ENCODE measurements at places on chromosomes 2 and 18.

DNA sequence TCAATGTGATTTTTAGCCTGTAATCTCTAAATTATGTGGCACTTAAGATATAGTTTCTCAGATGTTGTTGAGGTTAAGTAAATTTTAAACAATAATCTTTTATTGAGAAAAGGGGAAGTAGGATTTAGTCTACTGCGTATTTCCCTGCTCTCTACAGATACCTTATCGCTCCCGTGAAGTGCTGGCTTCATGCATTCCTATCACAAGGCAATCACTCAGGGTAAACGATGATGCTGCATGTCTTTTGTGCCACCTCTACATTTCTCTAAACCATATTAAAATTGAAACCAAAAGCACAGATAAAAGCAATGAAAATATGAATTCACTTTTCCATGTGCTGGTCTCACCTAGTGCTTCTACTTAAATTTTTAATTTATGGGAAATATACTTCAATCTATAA, 14.4 kb upstream of the RPE start:
- DNase-seq = no peak

GRCh38 chr18:10322004-10322403, 132.4 kb upstream of the APCDD1 start:
- no peak for DNase-seq

GRCh38 chr2:41111836-41112627, 660.1 kb upstream of the SLC8A1 start:
- DNase-seq = no peak

DNA sequence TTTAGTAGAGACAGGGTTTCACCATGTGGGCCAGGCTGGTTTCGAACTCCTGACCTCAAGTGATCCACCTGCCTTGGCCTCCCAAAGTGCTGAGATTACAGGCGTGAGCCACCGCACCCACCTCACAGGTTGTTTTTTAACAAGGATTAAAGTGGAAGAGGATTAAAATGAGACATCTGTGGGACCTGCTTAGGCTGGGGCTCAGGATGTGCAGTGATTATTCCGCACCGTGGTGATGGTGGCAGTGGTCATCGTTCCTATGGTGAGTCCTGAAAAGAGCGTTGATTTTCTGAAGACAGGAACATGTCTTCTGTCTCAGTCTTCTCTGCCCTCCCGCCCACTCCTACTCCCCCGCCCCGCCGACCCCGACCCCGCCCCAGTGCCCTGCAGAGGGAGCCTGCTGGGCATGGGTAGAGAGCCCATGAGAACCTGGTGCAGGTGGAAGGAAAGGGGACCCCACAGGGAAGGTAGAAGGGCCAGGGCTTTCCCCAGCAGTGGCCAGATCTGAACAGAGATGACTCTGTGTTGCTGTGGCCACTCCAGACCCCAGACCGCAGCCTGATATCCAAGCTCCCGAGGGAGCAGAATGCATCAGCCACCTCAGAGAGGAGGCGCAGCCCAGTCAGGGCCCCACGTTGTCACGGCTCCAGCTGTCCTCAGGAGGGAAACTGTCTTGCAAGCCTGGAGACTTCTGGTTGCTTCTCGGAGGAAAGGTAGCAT, 34.5 kb upstream of the FOSL2 start:
- DNase-seq = no peak

DNA sequence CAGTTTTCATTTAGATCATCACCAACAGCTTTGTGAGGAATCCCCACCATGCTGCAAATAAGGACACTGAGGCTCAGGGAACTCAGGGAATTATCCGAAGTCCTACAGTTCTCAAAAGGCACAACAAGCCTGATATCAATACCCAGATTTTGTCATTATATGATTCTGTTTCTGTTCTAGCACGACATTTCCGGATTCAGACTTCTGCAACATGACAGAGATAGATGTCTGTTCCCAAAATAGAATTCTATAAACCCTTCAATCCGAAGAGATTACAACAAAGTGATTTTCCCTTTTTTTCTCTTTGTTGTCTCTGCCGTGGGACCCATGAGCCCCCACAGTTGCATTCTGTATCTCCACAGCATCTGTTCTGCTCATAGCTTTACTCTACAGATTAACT, 72.0 kb downstream of the DOCK10 start:
- no peak for DNase-seq

DNA sequence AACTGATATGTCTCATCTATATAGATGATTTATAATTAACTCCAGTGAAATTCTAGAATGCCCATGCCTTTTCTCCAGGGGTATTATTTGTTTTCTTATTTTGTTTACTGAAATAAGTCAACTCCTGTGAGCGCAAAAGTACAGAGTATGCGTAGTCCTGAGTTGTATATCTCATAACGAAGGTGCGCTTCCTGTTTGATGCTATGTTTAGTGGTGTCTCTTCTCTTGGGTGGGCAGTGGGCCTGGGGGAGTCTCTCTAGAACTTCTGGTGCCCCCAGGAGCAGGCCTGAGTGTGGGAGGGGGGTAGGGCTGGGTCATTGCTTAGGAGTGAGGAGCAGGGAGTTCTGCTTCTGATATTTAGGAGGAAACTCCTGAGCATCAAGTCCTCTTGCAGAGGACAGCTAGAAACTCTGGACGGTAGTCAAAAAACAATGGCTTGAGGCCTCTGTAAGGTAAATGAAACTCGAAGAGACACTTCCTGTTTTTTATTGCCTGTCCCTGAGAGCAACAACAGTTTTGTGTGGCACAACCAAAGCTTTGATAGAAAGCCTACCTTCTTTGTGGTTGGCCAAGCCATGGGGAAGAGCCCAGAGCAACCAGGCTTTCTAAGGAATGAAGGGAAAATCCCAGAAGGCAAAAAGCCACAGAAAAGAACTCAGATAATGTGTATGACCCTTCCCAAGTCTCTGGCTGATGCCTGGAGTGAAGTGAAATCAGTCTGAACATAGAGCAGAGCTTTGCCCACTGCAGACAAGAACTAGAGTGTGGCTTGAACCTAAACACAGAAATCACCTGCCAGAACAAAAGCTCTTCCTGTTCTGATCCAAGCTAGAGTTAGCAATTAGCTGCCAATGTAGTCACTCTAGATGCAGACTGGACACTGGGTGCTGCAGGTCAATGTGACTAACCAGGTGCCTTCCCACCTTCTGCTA, 8.5 kb upstream of the SP140L start:
- DNase-seq = no peak

GRCh38 chr2:159066541-159067156, 98.2 kb downstream of the TANC1 start:
- DNase-seq = no peak

GRCh38 chr2:208645226-208645625, 238.6 kb downstream of the PTH2R start:
- DNase-seq = no peak

GRCh38 chr18:57475903-57476302, 40.7 kb downstream of the ONECUT2 start:
- no peak for DNase-seq

GRCh38 chr18:51490417-51490816, 292.9 kb upstream of the MEX3C start:
- DNase-seq = no peak

DNA sequence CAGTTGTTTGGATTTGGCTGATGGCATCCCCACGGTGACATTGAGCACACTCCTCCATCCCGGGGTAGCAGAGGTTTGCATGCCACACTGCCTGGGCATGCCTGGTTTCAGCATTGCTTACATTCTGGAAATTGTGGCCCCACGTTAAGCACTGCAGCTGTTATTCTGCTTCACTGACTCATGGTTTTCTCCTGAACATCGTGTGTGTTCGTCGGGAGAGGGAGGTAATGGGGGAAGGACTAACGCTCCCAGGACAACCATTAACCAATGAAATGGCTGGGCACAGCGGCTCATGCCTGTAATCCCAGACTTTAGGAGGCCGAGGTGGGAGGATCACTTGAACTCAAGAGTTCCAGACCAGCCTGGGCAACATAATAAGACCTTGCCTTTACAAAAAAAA, 28.2 kb upstream of the YWHAQ start:
- no peak for DNase-seq

DNA sequence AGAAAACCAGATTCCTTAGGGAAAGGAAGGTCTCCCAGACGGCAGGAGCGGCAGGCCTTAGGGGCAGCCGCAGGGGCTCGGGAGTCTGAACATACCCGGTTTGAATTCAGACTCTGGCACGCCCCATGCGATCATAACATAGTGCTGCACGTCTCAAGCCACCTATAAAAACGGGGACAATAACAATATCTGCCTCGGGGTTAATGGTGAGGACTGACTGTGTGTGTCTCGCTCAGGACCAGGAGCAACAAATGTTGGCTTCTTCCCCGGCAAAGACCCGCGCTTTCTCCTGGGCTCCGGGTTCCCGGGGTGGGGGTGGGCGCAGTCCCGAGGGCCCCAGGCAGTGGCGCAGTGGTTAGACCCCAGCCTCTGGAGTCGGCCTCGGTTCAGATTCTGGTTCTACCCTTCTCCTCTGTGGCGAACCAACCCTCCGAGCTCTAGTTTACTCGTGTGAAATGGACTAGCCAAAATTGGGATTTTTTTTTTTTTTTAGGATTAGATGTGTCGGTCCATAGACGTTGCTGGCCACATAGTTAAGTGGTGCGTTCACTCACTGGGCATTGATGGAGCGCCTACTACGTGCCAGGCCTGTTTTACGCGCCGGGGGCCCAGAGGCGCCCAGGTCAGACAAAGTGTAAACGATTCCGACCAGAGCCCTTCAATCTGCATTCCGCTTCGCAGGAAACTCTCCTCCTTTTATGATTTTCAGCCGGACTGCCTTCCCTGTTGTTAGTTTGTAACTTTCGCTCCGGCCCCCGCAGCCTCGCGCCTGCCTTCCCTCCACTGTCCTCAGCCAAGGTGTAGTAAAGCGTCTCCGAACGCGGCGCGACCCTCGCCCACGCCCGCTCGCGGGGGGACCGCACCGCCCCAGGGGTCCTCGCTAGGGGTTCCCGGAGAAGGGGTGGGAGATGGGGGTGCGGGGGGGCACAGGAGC, 820 bp upstream of the SH3BP4 start:
- DNase-seq = no peak

DNA sequence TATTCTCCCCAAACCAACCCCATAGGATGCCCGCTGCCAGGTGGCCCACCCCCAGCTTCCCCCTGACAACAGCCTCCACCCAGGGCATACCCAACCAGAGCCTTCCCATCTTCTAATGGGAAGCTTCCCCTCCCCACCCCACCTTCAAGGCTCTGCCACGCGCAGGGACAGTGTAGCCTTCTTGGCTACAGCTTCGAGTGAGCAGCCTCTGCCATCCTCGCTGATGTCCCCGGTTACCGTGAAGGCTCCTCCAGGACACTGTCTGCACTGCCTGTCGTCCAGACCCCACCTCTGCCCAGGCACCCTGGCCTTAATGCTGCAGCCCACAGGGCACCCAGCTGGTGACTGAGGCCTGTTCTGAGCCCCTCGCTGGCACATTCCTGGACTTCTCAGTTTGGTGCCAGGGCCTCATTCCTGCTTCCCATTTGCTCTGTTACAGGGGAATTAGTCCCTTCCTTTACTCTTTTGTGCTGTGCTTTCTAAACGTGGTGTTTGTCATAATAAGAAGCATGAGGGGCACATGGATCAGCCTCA, 13.0 kb upstream of the ADNP2 start:
- DNase-seq = no peak

GRCh38 chr18:58609536-58609993, 19.3 kb downstream of the ALPK2 start:
- no peak for DNase-seq

DNA sequence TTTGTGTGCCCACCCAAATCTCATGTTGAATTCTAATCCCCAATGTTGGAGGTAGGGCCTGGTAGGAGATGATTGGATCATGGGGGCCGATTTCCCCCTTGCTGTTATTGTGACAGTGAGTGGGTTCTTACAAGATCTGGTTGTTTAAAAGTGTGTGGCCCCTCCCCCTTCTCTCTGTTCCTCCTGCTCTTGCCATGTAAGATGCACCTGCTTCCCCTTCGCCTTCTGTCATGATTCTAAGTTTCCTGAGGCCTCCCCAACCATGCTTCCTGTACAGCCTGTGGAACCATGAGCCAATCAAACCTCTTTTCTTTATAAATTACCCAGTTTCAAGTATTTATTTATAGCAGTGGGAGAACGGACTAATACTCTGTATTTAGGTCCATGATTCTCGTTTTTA, 588.1 kb downstream of the DCDC2C start:
- DNase-seq = no peak

DNA sequence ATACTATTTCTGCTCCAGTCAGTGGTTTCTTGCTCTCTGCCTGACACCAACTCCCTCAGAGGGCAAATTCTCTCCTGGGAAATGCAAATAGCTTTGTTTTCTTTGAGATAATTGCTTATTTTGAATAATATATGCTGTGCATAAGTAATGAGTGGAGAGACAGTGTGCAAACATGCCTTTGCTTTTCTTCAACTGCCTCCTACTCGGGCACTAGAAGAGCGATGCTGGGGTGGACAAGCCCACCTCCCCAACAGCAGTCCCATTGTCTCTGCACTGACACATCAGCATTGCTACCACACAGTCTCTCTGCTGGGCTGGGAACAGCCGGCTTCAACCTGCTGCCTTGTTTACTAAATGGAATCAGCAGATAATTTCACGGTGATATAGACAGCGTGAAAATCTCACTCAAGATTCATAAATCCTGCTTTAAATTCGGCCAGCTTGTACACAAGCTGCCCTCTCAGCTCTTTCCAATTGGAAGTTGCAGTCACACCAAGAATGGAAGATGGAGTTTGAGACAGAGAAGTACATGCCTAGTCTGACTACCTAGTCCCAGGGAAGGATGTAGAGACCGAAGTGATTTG, 694.5 kb downstream of the TDRD15 start:
- DNase-seq = no peak

GRCh38 chr2:147449323-147449991, 395.4 kb upstream of the ACVR2A start:
- no peak for DNase-seq

DNA sequence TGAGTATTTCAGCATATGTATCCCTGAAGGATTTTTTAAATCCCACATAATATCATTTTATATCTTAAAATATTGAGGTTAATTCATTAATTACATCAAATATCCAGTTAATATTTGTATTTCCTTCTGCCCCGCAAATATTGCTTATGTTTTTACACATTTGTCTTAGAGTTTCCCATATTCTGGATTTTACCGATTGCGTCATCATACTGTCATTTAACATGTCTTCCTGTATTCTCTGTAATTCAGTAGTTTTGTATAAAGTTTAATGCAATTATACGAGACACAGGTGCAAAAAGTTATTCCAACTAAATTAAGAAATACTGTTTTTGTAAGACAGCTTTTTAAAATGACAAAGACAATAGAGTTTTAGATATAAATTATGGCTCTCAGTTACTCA, 33.5 kb upstream of the UBXN4 start:
- DNase-seq = no peak

DNA sequence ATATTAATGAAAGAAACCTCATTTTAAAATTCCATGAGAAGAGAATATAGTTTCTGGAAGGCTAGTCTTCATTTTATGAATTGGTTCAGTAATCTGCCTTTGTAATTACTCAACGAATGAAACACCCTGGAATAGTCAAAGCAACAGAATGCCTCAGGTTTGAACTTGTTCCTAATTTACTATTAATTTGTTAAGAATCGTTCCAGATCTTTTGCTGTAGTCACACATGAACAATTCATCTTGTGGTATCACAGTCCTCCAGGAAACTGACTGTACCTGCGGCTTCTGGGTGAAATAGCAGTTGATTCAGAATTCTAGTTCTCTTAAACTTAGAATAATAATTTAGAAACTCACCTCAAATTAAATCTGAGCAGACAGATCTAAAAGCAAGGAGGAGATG, 282.7 kb upstream of the MAP2 start:
- no peak for DNase-seq

All from esophagus squamous epithelium (tissue), 5 donors.